Caki2 (cell line): ENCODE measurements at places on chromosomes 4 and X.

DNA sequence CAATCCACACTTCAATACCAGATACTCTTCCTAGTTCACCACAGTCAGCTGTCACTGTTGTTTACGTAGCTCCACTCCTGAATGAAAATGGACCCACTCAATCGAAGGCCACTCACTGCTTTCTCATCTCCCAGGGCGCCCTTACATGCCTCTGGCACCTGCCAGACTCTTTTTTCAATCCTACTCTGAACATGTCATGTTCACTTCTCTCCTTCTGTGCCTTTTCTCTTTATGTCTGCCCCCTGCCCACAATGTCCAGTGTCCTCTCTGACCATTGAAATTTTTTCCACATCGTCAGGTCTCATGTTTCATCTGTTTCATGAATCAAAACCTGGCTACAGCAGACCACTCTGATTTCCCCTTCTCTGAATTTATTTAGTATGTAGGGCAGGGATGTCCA, 1.3 kb upstream of the MGAT4D start:
- DNase-seq: no peak

DNA sequence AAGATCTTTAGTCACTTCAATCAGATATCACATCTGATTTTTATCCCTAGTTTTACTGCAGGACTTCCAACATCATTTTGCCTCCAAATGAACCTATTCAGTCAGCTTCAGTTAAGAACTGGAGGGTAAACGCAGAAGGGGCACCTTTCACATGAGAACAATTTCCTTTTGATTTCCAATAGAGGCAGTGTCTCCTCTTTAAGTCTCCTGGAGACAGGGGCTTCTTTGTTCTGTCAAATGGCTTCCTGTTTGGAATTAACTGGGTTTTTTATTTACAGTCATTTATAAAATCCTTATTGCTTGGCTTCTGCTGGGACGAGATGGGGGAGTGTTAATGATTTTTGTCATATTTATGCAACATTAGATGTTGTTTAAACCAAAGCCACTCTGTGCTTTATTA, 164.0 kb downstream of the STK32B start:
- no peak for DNase-seq

DNA sequence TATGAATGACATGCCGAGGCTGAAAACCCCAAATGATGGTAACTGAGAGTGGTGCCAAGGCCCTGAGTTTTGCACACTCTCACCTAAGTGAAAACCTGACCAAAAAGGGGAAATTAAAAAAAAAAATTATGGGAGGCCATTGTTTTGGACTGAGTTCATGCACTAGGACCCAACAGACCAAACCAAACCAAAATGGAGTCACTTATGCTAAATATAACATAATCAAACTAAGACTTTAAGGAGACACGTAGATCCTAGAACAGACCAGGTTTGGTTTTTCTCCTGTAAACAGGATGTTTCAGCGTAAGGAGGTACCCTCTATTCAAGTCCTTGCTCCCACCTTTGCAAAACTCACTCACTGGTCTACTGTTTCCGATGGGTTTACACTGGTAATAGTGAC, 453.0 kb downstream of the INPP4B start:
- no peak for DNase-seq

- peak; percentile 39 for DNase-seq
Measured at GRCh38 chr4:2395038-2395437, 23.4 kb downstream of the ZFYVE28 start.

DNA sequence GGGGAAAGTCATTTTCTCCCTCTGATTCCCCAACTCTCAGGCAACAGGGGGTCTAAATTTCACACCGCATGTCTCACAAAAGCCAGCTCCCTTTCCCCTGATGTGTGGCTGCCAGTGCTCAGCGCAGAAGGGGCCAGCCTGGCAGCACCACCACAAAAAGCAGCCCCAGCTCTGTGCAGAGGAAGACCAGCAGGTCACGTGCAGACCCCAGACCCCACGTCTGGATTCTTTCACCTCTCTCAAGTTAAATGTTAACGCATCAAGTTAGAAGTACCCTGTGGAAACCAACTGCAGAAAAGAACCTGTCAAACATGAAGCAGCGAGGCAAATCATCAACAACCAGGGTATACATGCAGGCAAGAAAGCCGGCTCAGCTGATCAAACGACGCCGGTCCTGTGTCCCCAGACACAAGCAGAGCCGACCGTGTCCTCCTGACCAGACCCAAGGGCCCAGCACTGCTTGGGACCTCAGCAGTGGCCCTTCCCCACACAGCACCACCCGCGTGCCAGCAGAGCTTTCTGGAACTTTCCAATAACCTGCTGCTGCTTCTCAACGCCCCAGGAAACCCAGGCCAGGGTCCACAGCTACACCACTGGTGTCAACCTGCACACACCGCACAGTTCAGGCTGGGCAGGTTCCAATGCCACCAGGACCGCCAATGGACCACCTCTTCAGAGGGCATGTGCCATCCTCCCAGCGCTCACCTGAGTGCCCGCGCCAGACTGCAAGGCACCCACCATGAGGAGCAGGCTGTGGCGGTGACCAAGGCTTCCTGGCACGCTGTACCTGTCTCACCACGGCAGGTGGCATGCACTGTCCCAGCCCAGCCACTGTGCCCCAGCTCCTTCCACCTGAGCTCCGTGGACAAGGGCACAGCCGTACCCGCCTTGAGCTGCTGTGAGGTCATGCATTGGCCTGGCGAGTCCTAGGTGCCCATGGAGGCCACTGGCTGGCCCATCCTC, 4.0 kb downstream of the LRPAP1 start:
- no peak for DNase-seq

DNA sequence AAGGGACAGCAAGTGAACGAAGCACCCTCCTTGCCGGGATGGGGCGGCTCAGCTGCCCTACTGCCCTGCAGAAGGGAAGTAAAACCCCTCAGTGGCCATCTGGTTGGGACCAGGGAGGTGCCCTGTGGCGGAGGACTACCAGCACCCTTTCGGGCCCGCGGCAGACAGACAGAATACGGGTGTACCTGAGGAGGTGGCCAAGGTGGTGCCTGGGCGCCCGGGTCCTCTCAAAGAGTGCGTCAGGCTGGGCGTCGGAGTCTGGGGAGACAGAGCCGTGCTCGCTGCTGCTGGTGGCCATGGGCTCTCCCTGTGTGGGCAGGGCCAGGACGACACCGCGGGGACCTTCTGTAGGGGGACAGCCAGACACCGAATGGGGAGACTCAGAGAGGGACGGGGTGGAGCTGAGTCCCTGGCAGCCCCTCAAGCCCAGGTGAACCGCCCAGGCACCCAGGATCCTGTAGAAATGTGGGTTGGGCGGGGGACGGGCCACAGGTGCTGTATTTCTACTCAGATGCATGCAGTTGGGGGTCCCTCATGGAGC, 29.7 kb downstream of the PDHA1 start:
- DNase-seq: no peak

DNA sequence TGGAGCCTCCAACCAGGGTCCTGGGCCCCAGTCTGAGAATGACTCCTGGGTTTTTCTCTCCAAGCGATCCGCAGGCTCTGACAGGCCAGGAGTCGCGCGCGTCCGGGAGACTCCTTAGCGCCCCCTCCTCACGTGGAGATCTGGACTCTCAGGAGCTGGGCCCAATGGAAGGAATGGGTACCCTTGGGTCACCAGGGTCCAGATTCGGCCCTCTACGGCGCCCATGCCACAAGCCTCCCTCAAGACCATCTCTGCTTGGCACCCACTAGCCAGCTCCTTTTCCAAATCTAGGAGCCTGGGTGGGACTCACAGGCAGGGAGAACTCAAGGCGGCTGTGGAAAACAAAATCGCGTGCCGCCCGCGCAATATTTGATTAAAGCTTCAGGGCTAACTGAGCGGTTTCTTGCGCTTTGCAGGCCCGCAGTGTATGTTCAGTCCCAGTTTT, 7.1 kb downstream of the HAND2 start:
- no peak for DNase-seq
